ENCODE measurements at places on chromosomes 13 and 19.

GRCh38 chr19:19409205-19409604 lies 3.7 kb downstream of the GATAD2A start:
- DNase-seq: no peak

DNA sequence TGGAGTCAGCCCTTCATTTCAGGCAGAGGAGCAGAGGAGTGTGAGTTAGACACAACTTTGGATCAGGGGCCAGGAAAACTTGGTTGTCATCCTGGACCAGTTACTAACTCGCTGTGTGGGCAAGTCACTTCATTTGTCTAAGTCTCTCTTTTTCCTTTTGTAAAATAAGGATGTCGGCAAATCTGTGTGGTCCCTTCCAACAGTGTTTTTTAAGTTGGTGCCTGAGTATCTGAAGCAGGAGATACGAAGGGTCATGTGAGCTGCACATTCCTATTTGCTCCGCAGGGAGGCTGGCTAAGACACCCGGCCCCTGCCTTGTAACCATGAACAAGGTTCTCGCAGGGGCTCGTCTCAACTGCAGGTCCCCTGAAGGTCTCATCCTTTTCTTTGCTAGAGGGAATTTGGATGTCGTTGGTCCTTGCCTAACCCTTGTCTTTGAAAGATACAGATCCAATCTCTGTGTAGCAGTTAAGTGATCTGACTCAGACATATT lies 64.3 kb downstream of the LRCH1 start:
- no peak for DNase-seq

DNA sequence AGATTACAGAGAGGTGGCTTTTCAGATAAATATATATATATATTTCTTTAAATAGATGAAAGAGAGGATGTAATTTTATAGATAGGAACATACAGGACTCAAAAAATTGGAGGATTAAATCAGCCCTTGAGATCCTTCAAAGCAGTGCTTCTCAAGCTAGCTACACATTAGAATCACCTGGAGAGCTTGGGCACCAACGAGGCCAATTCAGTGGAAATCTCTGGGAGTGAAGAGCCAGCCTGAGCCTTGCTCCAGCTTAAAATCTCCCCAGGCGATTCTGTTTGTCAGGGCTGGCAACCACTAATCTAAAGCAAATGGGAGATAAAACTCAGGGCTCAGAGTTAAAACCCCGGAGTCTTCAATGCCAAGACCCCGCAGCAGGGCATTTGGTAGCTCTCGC lies 15.0 kb upstream of the CLN5 start:
- DNase-seq: no peak

- no peak for DNase-seq
Measured at GRCh38 chr19:2127758-2128157, 23.6 kb downstream of the AP3D1 start.

DNA sequence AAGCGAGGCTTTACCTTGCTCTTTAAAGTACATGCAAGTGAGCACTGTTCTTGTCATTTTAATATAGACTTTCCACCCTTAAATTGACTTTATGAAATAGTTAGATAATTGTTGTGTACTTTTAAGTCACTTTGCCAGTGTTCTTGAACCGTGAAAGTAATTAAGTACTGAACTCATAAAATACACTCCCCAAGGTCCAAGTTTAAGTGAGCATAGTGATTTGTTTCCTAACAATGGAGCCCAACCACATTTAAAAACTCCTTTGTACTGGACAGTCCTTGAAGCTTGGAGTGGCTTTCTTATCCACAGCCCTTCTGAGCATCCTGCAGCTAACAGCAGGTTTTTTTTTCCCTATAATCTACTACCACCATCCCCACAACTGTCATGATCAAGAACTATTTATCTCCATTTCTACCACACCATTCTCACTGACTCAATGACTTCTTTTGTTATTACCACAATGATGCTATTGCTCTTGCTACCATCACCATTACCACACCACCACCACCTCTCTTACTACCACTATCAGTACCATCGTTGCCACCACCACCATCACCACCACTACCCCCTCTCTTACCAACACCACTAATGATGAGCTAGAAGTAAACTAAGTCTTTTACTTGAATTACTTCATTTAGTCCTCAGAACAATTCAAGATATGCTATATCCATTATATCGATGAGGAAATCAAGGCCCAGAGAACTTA lies 452.6 kb downstream of the DIAPH3 start:
- DNase-seq: peak; percentile 67

- no peak for DNase-seq
Measured at GRCh38 chr13:26762745-26763345, 2.3 kb upstream of the GPR12 start.

- peak; percentile 65 for DNase-seq
Measured at GRCh38 chr19:1259206-1259875, 9.8 kb upstream of the CIRBP start.

DNA sequence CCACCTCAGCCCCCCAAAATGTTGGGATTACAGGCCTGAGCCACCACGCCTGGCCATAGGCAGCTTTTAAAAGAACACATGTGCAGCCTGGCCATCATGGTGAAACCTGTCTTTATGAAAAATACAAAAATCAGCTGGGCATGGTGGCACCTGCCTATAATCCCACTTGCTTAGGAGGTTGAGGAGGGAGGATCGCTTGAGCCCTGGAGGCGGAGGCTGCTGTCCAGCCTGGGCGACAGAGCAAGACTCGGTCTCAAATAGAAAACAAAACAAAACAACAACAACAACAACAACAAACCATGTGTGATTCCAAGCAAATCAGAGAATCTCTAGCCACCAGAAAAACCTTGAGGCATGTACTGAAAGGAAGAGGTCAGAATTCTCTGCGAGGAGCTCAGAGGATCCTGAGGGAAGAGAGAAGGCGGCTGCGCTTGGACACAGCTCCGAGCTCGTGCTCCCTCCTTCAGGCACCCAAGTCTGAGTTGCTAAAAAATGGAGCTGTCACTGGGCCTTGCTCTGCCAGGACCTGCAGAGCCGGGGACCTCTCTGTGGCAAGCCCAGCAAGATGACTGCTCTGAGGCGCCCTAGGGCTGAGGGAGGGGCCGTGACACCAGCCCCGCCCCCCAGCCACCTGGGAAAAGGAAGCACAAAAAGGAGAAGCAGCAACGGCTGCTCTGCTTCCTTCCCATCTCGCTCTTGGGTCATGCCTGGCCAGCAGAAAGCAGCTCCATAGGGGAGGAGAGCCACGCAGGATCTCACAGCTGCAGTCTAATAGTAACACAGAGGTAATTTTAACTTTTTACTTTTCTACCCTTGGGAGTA lies at the start of gene ARL11:
Gene ARL11 (plus strand): TSS at position 677 of the 822 bp plus-strand sequence. CDS start 1,941 bp downstream, outside the sequence.
- DNase-seq: no peak

GRCh38 chr13:96444676-96445075 lies 354.8 kb downstream of the HS6ST3 start:
- no peak for DNase-seq

GRCh38 chr13:33541456-33541855 lies 255.9 kb upstream of the STARD13 start:
- no peak for DNase-seq

DNA sequence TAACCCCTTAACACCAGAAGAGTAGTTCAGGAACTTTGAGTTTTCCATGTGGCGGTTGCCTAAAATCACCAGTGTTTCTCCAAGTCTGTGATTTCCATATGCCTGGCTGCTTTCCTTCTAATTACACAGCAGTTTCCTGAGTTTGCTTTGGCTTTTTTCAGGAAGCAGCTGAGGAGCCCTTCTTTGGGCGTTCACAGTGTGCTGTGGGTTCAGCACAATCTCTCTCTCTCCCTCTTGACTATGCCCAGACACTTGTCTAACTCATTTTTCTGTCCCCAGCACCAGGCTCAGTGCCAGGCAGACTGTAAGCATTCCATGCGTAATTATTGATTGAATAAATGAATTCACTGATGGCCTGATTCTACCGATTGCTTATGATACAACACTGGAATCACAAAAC lies 19.7 kb downstream of the SCEL start:
- no peak for DNase-seq

DNA sequence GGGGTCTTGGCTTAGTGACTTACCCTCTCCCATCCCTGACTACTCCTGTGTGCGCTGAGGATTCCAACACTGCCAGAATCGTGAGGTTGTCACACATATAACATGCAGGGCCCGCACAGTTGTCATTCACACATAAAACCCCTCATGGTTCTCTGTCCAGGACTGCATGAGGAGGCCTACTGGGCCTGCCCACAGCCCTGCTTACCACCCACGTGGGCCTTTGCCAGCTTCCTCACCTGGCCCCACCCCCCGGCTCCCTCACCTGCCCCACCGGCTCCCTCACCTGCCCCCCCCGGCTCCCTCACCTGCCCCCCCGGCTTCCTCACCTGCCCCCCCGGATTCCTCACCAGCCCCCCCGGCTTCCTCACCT lies 197.2 kb downstream of the TEX29 start:
- DNase-seq: no peak

DNA sequence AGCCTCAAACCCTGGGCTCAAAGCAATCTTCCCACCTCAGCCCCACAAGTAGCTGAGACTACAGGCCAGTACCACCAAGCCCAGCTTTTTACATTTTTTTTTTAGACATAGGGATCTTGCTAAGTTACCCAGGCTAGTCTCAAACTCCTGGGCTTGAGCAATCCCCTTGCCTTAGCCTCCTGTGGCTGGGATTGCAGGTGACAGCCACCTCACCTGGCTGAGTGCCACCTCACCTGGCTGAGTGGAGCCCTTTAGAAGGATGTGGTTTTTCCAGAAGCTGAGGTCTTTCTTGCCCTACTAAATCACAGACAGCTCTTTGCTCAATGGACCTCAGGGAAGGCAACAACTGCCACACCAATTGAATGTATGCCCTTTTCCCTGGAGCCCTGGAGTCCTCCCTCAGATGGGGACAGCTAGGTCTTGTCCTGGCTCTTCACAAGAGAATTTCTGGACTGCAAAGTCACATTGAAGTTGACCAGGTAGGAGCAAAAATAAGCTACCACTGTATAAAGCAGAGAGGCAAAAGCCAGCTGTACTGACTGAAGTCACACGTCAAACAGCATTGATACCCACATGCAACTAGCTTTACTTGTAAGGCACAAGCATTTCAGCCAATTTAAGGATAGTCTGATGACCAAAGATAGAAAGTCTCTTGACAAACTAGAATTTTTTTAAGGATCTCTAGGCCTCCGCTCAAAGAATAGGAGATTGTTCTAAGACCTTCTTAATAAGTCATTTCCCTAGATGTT lies 14.0 kb downstream of the PDX1 start:
- DNase-seq: no peak

DNA sequence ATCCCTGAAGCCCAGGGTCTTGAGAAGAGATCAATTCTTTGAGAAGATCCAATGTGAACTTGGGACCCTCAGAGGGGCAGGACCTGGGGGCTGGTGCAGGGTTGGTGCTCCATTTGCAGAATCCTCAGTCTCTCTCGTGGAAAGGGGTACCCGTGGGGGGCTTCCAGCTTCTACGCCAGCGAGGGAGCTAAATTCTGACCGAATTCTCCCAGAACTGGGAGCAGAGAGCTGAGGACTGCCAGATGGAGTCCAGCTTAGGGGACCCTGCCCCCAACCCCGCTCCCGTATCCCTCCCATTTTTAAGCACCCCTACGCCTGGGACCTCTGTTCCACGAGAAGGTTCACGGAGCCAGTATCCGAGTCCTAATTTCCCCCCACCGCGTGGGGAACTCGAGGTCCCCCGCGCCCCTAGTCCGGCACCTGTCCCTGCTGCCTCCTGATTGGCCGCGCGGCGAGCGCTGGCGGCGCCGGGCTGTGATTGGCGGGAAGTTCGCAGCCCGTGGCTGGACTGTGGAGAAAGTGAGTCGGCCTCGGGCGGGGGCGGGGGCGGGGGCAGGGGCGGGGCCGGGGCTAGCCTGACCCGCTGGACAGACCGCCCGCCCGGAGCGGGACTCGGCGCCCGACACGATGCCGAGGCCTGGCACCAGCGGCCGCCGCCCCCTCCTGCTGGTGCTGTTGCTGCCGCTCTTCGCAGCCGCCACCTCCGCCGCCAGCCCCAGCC lies 4.4 kb upstream of the LTBP4 start:
- DNase-seq: no peak

DNA sequence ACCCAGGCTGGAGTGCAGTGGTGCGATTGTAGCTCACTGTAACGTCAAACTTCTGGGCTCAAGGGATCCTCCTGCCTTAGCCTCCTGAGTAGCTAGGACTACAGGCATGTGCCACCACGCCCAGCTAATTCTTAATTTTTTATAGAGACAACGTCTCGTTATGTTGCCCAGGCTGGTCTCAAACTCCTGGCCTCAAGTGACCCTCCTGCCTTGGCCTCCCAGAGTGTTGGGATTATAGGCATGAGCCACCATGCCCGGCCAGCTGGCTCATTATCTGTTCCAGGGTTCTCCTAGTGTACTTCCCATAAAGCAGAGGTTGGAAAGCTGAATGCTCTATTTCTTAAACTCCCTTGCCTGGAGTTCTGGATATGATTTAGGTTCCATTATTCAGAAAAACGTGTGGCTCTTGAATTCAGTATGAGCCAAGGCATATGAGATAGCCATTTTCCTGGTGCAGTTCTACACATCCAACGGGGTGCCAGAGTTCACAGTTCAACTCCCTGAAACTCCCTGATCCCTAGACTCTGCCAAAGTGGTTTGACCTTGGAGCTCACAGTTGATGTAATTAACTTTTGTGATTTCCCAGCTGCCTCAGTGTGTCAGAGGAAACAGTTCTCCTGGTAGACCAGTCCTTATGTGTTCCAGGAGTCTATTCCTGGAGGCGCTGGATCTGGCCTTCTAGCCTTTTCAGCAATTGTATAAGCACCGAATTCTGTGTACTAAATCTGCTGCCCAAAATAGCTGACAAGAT lies 21.6 kb downstream of the GPR183 start:
- no peak for DNase-seq

- DNase-seq: no peak
Measured at GRCh38 chr19:30882411-30883005, 466.7 kb downstream of the TSHZ3 start.

GRCh38 chr13:27466513-27466912 lies 16.1 kb upstream of the MTIF3 start:
- DNase-seq: no peak

DNA sequence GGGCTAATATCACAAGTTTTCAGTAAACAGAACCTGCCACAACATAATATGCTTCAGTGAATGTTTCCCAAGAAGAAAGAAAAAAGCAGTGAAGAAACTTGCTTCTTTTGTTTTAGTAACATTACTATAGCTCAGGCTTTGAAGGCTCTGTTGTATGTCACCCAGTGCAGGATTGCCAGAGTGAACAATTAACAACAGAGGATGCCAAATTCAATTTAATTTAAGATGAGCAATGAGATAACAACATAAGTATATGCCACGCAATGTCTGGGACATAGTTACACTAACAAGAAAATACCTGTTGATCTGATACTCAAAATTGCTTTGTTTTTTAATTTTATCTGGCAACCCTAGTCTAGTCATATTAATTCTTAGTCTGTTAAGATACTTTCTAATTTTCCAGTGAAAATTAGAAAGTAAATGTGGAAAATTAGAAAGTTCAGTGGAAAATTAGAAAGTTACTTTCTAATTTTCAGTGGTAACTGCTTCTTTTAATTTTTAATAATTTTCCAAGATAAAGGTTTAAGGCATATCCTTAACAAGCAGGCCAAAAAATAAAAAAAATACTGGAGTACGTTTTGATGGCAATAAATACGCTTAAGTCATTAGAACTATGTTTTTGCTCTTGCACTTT lies 336.3 kb downstream of the SLITRK6 start:
- DNase-seq: no peak
